ENCODE measurements at places on chromosomes 7 and 10.

GRCh38 chr7:131096267-131096927, 231.3 kb upstream of the MKLN1 start:
- DNase-seq: no peak

DNA sequence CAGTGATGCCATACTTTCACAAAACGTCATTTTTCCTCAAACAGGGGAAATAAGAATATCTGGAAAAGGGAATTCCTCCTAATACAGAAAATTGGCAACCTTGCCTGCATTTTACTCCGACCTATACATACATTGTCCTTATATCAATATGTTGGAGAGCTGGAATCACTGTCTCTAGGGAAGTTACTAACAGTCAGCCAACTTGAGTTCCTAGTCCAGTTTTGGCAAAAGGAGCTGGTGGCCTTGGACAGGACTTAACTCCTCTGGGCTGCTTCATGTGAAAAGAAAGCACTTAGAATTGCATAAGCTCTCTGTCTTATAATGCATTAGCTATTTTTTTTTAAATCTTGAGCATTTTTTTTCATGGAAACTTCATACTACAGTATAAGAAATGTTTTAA, 174.2 kb upstream of the HGF start:
- DNase-seq: peak; percentile 24

DNA sequence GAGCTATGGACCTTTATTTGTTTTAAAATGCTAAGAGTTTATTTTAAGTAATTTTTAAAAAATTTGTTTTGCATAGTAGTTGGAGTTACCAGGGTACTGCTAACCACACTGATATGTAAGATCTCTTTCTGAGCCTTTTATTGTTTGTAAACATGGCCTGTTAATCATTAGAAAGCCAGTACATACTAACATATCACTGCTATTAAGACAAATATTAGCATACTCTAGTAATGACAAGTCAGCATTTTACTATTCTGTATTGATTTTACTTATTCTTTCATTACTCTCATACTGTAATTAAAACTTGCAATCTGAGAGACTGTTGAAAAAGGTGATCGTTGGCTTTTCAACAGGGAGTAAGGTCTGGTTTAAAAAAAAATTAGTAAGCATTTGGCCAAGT, 66.7 kb downstream of the PTEN start:
- DNase-seq: no peak

- DNase-seq: no peak
Measured at GRCh38 chr10:76306856-76307255, 875.4 kb downstream of the LRMDA start.

DNA sequence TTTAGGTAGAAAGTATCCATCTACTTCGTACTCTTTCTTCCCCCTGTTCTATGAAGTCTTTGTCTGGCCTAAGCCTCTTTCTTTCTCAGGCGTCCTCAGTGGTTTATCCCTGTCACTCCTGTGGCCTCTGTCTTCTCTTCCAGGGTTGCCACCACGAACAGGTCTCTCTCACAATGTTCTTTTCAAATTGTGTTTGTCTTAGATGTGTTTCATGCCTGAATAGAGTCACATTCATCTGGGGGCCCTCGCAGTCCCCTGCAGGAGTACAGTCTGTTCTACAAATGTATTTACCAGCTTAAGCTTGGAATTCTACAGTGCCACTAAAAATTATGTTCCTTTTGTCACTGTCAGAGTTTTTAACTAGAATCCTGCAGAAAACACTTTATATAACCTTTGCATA, 680.4 kb upstream of the FOXK1 start:
- DNase-seq: no peak

- DNase-seq: no peak
Measured at GRCh38 chr10:5559642-5560141, 34.9 kb downstream of the CALML3 start.

- DNase-seq: no peak
Measured at GRCh38 chr7:127337581-127337980, 54.9 kb downstream of the ZNF800 start.

DNA sequence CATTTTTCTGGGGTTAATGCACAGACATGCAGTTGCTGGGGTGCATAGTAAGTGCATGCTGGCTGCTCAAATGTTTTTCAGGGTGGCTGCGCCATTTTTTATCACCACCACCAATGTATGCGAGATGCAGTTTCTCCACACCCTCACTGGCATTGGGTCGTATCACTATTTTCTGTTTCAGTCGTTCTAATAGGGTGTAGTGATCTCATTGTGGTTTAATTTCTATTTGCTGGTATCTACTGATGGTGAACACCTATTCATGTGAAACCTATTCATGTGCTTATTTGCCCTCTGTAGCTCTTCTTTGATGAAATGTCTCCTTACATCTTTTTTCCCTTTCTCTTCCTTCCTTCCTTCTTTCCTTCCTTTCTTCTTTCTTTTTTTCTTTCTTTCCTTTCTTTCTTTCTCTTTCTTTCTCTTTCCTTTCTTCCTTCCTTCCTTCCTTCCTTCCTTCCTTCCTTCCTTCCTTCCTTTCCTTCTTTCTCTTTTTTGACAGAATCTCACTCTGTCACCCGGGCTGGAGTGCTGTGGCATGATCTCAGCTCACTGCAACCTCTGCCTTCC, 84.3 kb downstream of the ELFN1 start:
- DNase-seq: no peak

DNA sequence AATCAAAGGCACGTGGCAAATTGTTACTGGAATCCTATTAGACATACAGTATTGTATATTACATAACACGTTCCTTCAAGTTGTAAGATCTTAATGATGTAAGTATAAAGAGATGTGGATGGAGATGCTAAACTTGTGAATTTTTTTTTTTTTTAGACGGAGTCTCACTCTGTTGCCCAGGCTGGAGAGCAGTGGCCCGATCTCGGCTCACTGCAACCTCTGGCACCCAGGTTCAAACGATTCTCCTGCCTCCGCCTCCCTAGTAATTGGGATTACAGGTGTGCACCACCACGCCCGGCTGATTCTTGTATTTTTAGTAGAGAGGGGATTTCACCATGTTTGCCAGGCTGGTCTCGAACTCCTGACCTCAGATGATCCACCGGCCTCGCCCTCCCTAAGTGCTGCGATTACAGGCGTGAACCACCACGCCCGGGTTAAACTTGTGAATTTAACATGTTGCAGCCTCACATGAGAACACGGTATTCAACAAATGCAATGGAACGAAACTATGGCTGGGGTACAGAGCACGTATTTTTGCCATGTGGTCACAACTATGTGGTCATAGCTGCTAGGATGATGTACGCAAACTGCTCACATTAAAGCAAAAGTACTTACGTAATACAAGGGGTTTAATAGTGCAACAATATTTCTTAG, 818 bp upstream of the SUPV3L1 start:
- DNase-seq: peak; percentile 33

Measured in fibroblast of the conjunctiva (primary cell).